CD8-positive, alpha-beta T cell (primary cell): ENCODE measurements at places on chromosomes 11 and 22.
A peak's percentile ranks its signal among the peaks of the same experiment; 100 is the strongest.

- no peak for DNase-seq
Observed at GRCh38 chr22:29306835-29307595, 565 bp downstream of the GAS2L1 start.

DNA sequence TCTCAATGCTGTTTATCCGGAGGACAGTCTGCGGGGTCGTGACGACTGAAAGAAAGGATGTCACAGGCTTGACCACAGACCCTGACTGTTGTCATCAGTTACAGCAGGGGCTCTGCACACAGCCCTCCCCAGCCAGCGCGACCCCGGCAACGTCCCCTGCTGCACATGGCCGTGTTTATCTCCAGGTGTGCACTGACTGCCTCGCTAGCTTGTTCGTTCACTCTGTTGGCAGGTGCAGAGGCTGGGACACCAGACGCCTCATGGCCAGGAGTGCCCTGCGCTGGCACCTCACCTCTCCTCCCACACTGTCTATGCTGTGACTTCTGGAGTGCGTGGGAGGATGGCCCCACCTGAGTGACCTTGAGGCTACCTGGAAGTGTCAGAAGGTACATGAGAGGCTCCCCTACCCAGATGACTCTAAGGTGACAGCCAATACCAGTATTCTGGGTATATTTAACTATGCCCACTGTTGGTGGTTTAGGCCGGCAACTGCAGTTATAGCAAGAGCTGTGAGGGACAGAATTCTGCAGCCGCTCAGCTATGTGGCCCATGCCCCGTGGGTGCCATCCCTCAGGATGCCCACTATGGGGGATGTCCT is 12.2 kb downstream of the MRPL21 start:
- no peak for DNase-seq

- DNase-seq = no peak
Observed at GRCh38 chr11:113351480-113351879, 36.1 kb upstream of the ANKK1 start.

DNA sequence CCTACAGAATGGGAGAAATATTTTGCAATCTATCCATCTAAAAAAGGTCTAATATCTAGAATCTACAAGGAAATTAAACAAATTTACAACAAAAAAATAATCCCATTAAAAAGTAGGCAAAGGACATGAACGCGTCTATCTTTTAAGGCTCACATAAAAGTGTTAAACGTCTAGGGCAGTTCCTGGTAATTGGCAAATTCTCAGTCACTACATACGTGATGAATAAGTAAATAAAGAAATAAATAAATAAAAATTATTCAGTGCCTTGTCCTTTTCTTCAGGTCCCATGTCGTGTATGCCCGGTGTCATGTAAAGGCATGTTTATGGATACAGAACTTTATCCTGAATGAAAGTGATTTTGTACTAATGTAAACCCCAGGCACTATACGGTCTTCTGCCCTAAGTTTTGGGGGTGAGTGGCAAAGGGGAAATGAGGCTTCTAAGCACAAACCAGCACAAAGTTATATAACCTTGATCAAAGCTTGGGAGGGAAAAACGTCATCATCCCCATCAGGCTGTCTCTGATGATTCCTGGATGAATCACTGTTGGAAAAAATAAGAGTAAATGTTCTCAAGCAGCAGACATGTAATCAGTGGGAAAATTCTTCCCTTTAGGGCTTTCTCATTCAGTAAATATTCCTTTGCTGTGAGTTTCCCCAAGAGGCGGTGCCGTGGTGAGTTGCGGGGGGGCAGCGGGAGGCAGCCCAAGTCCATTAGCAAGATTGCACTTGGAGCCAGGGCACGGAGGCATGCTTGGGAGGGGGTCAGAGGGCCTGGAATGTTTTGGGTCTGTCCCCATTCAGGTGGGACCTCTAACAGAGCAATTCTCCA is 30.4 kb upstream of the MICAL2 start:
- no peak for DNase-seq

- no peak for DNase-seq
Observed at GRCh38 chr22:36790648-36791047, 14.7 kb upstream of the IFT27 start.

DNA sequence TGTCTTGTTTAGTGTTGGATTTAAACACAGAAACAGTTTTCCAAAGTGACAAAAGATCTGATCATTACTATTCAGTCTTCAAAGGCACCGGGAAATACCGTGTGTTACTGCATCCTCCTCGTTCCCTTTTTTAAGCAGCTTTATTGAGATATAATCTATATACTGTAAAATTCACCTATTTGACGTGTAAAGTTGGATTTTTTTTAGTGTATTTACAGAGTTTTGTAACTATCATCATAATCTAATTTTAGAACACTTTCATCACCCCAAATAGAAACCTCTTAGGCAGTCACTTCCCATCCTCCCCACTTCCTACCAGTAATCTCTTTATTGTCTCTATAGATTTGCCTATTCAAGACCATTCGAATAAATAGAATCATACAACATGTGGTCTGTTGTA is 1.4 kb downstream of the ANO5 start:
- no peak for DNase-seq

GRCh38 chr22:31367426-31367825 is 21.3 kb upstream of the PATZ1 start:
- DNase-seq = no peak

- DNase-seq = no peak
Observed at GRCh38 chr11:93099806-93100205, 98.0 kb downstream of the SLC36A4 start.

GRCh38 chr22:42825796-42826195 is 31.3 kb downstream of the ARFGAP3 start:
- no peak for DNase-seq

DNA sequence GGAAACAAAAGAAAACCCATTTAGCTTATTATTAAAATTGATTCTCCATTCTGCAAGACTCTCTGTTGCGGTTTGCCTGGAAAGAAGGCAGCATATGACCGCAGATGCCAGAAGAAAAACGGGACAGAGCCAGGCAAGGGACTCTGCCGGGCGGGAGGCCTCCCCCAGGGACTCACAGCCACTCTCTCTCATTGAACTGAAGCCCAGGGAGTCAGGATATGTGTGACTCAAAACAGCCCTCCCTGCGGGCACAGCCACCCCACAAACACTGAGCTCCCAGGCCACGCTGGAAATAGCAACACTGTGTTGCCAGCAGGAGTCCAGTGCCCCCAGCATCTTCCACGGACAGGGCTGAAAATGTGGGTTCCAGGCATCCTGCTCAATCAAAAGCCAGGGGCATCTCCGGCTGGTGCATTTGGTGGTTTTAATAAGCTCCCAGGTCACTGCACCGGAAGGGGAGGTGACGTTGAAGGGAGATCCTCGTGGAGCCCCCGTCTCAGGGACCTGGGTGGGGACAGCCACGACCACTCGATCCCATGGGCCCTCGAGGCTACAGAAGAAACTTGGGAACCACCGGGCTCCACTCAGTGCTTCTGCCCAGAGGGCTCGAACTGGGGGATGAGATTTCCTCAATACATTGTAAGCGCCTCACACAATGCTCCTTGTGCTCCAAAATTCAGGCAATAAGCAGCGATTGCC is 624.5 kb downstream of the TBC1D22A start:
- DNase-seq = no peak

GRCh38 chr11:6334806-6335205 is 14.5 kb upstream of the CAVIN3 start:
- DNase-seq = no peak

DNA sequence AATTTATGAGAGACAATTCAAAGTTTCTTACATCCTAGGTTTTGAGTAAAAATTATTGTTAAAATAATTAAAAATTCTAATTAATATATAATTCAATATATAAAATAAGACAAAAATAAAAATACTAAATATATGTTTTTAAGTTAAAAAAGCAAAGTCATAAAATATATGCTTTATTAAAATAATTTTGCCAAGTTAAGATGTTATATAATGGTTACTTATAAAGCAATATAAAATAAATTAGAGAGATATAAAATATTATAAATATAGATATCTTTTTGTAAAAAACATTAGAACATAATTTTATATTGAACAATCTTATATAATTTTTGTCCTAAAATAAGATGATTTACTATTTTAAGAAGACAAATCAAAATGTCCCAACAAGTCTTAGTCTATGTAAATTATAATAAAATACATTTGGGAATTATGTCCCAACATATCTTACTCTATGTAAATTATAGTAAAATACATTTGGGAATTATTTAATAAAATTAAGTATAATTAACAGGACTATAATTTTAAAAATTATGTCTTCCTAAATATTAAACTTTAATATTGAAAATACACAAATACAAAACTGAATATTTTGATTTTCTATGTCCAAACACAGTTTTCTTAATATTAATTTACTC is 67.7 kb upstream of the TOP3B start:
- no peak for DNase-seq

GRCh38 chr11:132244846-132245245 is 874.4 kb downstream of the NTM start:
- DNase-seq = no peak

DNA sequence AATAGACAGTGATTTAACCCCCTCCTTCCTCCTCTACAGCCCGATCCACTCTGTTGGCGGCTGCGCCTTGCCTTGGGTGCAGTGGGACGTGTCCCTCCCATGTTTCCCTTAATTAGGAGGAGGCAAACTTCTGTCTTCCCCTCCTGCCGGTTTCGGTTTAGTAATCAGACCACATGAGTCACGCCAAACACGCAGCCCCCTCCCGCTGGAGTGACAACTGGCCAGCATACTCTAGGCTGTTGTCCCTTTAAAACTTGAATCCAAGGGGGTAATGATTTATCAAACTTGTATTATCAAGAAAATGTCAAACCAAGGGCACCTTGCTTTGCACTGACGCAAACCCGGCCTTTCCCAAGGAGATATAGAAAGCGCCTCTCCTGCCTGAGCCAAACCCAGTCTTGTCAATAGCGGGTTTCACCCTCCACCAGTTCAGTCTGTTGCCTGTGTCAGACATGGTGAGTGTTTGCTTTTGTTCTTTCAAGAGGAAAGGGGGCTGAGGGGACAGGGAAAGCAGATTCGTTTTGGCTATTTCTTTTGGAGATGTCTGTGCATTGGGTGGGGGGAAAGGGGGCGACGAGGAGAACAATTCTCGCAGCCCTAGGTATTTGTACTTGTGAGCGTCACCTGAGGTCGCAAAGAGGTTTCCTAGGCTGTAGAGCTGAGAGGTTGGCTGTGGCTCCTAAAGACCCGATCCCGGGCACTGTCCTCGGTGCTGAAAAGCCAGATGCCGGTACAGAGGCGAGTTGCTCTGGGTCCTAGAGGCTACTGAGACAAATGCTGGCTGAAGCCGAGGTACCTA is at the start of gene SLC6A5:
Gene SLC6A5, plus strand, starts transcription at position 388 of the 799 bp plus-strand sequence. Its CDS starts 65 bp downstream, at position 453.
- no peak for DNase-seq

GRCh38 chr11:20559523-20560300 is 39.7 kb upstream of the SLC6A5 start:
- DNase-seq = no peak

- DNase-seq = no peak
Observed at GRCh38 chr22:44483878-44484277, 14.2 kb downstream of the RTL6 start.

GRCh38 chr11:13262096-13262495 is 15.5 kb upstream of the BMAL1 start:
- DNase-seq = no peak

DNA sequence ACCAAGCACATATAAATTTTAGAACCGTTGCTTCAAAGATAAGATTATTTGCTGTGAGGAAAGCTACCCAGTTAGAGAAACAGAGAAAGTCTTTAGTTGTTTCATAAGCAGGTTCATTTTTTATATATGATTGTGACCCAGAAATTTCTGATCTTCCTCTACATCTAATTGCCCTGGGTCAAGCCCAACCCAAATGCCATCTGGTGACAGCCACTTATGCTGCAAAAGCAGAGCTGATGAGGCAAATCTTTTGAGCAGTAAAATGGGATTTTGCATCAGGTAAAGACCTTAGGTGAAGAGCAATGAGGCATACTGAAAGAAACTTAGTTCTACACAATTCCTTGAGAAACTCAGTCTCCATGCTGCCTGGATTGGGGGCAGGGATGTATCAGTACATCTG is 28.0 kb downstream of the SYT9 start:
- no peak for DNase-seq

DNA sequence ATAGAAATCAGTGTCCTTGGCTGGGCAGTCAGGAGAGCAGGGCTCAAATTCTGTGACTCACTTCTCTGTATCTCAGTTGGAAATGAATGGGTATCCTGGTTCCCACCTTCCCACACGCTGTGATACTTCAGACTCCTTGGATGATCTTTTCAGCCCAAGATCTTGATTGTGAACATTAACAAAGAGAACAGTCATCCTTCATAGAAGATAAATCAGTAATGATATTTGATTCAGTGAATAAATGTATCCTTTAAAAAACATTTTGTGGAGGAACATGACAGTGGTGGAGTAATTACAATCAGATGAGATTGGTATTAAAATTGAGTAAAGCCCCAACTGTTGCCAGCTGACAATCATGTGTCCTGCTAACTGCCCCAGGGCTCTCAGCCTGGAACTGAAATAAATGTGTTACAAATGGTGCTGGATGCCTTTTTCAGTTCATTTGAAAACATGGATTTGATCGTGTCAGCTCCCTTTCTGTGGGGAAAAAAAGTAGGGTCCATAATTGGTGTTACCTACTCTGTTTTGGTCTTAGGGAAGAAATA is 72.9 kb upstream of the OR5AN1 start:
- no peak for DNase-seq

- DNase-seq = no peak
Observed at GRCh38 chr11:93468290-93468689, 74.9 kb downstream of the SMCO4 start.

- DNase-seq = peak; percentile 11
Observed at GRCh38 chr22:49237703-49238102, 590.0 kb downstream of the BRD1 start.

DNA sequence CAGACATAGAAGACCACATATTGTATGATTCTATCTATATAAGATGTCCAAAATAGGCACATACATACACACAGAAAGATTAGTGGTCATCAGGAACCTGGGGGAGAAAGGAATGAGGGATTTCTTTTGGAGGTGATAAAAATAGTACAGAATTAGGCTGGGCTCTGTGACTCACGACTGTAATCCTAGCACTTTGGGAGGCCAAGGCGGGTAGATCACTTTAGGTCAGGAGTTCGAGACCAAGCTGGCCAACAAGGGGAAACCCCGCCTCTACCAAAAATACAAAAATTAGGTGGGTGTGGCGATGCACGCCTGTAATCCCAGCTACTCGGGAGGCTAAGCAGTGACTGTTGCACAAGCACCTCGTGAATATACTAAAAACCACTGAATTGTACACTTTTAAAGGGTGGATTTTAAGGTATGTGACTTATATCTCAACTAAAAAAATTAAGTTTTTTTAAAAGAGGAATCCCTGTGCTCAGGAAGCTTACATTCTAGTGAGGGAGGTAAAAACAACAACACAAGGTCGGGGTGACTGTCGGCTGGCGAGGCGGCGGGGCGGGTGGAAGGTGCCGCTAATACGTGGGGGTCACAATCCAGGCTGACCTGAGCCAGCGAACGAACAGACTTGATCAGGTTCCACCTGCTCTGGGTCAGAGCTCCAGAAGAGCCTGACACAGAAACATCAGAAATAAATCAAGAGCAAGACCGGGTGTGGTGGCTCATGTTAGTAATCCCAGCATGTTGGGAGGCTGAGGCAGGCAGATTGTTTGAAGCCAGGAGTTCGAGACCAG is 25.3 kb upstream of the TESMIN start:
- no peak for DNase-seq

- no peak for DNase-seq
Observed at GRCh38 chr11:28011813-28012212, 96.1 kb downstream of the KIF18A start.

GRCh38 chr11:35387111-35387982 is 32.0 kb downstream of the SLC1A2 start:
- no peak for DNase-seq

GRCh38 chr11:59151761-59152160 is 9.1 kb downstream of the FAM111A start:
- DNase-seq = no peak
